Left renal cortex interstitium (tissue), 4 donors: ENCODE measurements at places on chromosomes 7 and 10.

GRCh38 chr10:101014966-101015581 lies 15.5 kb downstream of the LZTS2 start:
- DNase-seq, result no peak

DNA sequence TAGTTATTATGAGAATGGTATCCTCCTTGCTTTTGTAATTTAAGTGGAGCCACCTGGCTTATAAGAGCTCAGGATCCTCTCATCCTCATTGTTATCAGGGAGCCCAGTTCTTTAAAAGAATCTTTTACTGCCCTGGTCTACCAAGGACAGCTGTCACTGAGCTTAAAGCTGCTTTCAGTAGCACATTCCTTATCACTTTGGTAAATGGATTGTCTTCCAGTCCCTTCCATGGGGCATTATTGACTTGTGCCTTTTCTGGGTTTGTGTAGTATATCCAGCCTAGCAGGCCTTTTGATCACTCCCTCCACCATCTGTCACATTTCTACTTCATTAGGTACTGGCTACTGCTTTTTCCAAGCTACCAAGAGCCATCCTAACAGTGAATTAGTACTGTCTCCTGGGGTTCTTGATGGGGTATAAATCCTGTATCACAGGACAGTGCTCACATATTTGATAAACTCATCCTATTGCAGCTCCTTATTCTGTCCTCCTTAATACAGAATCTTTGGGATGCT lies 208.9 kb downstream of the TMEM26 start:
- no peak for DNase-seq

- DNase-seq, result no peak
Measured at GRCh38 chr7:119270045-119270464, 1002.9 kb upstream of the KCND2 start.

DNA sequence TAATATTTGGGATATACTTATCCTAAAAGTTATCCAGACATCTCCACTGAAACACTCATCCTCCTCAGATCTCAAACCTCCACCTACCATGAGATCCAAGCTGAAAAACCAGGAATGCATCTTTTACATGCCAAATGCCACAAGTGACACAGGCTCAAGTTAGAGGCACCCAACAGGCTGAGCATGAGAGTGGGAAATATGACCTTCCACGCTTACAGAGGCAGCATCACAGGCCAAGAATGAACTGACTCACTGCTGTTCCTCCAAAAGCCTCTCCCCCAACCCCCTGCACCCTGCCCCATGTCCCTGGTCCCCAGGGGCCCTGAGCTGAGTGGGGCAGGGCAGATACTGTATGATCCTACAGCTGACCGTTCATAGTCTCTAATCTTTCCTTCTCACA lies 4.8 kb upstream of the MTPAP start:
- no peak for DNase-seq

DNA sequence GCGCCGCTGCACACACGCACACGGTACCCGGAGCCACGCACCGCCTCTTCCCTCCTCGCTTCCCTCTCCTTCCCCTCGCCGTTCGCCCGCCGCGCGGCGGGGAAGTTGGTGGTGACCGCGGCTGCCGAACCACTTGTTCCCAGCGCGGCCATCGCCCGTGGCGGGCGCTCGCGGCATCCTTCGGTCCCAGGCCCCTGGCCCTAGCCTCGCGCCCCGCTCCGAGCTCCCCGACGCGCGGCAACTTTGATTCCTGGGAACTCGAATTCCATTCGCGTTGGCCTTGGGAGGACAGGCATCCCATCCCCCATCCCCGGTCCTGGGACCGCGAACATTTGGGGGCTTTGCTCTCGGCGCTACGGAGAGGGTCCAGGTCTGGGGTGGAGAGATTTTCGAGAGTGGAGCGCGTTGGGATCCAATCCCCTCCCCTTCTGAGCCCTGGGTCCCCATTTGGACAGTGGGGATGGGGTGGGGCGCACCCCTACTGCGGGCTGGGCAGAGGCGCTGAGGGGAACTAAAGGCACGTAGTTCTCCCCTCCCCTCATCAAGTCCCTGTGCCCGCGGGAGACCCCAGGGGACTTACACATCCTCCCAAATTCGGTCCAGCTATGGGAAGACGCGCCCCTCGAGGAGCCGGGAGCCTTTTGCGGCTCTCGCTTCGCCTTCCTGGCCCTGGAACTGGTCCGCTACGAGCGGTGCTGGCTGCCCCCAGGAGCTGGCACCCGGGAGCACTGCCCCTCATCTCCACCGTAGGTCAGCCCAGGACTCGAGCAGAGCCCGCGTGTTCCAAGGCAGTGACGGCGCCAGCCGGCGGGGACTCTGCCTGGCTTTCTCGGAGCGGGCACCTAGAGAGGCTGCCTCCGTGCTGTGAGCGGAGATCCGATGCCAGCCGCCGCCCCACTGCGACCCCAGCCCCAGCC lies 834 bp downstream of the CDH23 start:
- DNase-seq, result no peak

- DNase-seq, result no peak
Measured at GRCh38 chr10:6267941-6268340, 65.2 kb downstream of the PFKFB3 start.

- no peak for DNase-seq
Measured at GRCh38 chr10:51072921-51073434, 1.3 kb upstream of the PRKG1 start.

- no peak for DNase-seq
Measured at GRCh38 chr7:76428868-76429805, 4.4 kb downstream of the ZP3 start.

- DNase-seq, result no peak
Measured at GRCh38 chr7:38020121-38020785, 99.8 kb downstream of the EPDR1 start.

GRCh38 chr7:108402865-108403264 lies 53.4 kb downstream of the NRCAM start:
- DNase-seq, result no peak
